ENCODE measurements at places on chromosomes 5 and 9.

- no peak for DNase-seq
Measured at GRCh38 chr5:137490591-137490990, 8.5 kb downstream of the SPOCK1 start.

- no peak for DNase-seq
Measured at GRCh38 chr9:79221084-79221483, 350.7 kb upstream of the TLE4 start.

DNA sequence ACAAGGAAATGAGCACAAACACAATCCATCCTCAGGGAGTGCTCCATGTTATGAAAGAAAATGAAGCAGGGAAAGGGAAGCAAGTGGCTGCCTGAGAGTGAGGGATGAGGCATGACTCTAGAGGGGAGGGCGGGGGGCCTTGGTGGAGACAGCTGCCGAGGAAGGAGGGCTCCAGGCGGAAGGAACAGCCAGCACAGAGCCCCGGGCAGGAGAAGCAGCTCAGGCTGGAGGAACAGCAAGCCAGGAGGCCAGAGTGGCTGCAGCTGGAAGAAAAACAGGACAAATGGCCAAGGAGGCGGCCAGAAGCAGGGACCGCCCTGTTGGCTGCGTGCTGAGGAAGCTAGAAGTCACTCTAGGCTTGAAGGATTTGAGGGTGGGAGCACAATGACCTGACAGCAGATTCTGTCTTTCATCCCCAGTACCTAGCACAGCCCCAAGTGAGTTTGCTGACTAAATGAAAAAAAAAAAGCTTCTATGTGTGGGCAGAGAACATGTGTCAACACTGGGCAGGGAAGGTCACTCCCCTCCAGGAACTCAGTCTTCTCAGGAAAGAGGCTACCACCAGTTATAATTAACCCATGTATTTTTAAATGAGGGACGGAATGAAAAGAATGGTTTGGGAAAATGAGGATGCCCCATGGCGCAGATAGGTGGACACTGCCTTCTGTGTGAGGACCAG is 142.8 kb downstream of the DCP2 start:
- DNase-seq = no peak

GRCh38 chr5:91126888-91127287 is 256.2 kb downstream of the ARRDC3 start:
- no peak for DNase-seq

DNA sequence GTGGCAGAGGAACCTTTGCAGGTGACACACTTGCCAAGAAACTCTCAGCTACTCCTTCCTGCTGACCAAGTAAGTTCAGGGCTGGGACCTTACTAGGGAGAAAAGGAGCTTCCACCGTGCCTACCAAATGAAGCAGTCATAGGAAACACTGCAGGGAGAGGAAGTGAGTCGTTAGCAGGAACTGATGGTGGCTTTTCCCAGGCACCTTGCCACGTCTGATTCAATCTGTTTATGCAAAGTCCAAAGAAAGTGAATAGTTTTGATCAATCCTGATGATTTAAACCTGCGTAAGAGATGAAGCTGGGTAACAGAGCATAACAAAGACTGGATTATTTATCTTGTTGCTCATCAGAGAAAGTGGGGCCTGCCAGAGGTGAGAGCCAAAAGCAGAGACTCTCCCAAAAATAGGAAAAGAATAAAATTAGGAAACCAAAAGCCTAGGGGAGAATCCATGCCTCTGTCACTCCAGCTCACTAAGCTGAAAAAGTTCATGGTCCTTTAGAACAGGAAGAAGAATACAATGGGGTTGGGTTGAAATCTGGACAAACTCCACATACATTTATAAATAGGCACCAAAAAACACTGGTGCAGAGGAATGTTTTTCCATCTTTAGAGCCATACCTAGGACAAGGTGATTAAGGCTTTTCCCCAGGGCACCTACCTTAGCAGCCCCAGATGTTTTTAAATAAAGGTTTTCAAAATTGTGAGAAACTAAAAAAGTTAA is 9.3 kb upstream of the PFDN1 start:
- DNase-seq = no peak

GRCh38 chr5:135747824-135748223 is 86.6 kb upstream of the SLC25A48 start:
- DNase-seq = no peak
